ENCODE measurements at places on chromosomes 6 and 20.

DNA sequence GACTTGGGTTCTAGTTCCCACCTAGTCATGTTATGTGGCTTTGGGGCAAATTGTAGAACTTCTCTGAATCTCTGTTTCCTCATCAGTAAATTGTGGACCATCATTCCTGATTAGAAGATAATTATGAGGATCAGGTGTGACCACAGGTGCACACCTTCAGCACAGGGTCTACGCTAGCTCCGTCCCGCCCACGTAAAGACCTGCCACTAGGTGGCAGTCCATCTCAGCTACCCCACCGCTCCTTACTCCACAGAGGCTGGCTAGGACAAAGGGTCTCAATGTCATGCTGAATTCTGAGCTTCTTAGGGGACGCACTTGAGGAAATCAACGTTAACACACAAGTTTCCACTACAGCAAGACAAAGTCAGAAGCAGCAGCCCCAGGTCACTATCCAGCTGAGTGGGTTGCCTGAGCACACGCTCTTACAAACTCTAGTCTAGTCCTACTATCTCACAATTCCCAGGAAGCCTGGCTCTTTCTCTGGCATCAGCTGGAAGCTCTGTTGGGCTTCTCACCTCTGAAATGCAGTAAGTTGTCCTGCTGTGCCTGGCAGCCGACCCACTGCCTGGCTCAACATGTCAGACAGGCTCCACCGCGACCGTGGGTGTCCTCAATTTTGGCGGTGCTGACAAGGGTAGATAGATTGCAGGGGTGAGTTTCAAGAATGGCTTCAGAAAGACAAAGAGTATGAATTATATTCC is 2.0 kb upstream of the PLCG1 start:
- no peak for DNase-seq

DNA sequence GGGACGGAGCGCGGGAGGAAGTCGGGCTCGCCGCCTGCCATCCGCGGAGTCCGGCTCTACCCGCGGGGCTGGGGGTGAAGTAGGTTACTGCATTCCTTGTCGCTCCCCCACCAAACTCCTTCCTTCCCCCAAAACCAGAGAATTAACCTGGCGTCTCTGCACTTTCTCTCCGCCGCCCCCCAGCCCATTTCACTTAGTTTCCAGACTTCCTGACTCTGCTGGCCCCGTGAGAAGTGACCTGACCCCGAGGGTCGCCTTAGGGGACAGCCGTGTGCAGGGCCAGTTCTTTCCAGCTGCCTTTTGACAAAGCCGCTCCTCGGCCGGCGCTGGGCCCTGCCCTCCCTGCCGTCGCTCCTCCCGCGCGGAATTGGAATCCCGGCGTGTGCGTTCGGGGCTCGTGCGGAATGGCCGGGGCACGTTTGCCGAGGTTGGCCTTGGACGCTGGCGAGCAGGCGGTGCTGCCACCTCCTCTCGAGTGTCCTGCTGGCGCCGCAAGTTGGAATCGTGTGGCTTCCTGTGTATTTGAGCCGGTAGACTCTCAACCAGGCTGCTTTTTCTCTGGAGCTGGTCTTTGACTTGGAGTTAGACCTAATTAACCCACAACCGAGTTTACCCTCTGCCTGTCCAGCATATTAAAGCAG is 650 bp downstream of the DCBLD1 start:
- no peak for DNase-seq

DNA sequence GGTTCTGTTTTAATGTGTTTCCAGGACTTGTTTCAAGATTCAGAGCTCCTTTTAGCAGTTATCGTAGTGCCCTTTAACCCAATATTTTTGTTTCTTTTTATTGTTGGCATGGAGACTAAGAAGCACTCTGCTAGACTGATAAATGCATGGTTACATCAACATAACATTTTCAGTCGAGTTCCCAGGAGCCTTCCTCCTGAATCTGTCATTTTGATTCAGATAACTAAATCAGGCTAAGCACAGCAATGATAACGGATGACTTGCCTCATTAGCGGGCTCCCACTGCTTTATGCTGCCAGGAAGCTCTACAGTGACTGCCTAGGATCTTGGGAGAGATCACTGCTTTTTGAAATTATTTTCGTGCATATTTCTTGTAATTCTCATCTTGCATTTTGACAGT is 772.8 kb upstream of the GJE1 start:
- no peak for DNase-seq

- no peak for DNase-seq
Measured at GRCh38 chr6:44926556-44926955, 401.6 kb upstream of the RUNX2 start.

GRCh38 chr6:168413856-168414255 is 27.1 kb upstream of the SMOC2 start:
- DNase-seq = no peak

GRCh38 chr6:80433010-80433672 is 326.7 kb downstream of the BCKDHB start:
- no peak for DNase-seq

DNA sequence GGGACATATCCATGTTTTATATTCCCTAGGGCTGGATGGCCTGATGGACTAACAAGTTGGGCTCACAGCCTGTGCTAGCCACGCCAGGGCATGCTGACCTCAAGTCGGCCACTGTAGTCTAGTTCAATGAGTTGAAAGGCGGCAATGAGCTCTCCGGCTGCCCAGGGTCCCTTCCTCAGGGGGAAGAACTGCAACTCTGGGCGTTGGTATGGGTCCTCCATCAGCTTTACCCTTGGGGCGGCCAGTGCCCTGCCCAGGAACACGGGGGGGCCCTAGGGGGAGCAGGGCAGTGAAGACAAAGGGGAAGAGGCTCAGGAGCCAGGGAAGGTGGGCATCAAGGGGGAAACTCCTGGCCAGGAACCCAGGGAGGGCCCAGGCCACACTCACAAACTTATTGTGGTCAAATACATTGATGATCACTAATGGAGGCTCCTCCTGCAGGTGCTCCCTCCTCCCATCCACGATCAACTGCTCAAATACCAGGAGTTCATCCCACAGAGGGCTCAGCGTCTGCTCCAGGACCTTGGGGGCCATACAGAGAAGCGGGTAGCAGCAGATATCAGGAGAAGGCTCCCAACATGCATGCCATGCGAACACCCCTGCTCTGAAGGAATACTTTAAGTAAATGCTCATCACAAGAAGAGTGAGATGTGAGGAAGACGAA is 32.8 kb upstream of the SPAG4 start:
- no peak for DNase-seq

- no peak for DNase-seq
Measured at GRCh38 chr20:60800185-60800584, 451.9 kb upstream of the CDH4 start.

GRCh38 chr6:26198722-26199056 is 111.5 kb downstream of the HFE start:
- no peak for DNase-seq

DNA sequence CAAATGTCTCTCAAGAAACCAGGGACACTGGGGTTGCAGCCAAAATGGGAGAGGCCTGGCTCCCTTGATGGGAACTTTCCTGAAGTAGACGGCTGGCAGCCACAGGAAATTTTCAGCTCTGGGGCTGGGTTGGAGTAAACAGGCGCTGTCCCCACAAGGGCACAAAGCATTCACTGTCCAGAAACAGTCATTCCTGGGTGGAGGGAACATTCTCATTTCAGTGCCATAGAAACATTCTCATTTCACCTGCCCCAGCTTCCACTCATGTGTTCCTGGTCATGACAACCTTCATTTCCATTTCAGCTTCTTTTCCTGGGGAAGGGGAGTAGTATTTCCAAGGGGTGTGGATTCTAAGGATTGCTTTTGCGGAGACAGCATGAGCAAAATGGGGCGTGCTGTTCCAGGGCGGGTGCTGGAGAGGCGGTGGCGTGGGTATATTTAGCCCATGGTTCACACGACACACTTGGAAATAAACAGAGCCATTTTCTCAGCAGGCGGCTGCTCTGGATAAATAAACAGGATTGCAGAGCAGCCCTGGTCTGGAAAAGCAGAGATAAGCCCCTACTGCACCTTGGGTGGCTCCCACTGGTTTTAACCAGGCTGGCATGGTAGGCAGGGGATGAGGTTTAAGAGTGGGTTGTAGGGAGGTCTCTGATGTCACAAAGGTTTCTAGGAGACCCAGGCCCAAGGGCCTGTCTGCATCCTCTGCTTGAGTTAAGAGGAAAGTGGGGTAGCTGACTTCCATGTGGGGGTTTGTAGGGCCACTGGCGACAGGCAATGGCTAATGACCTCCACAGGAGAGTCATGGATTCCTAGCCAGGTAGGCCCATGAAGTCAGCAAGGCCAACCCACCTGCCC is 32.9 kb downstream of the COX4I2 start:
- DNase-seq = peak; percentile 34

GRCh38 chr6:129707028-129707427 is 2.9 kb downstream of the ARHGAP18 start:
- DNase-seq = no peak
